Central memory CD8-positive, alpha-beta T cell (primary cell): ENCODE measurements at places on chromosomes 2 and 18.

DNA sequence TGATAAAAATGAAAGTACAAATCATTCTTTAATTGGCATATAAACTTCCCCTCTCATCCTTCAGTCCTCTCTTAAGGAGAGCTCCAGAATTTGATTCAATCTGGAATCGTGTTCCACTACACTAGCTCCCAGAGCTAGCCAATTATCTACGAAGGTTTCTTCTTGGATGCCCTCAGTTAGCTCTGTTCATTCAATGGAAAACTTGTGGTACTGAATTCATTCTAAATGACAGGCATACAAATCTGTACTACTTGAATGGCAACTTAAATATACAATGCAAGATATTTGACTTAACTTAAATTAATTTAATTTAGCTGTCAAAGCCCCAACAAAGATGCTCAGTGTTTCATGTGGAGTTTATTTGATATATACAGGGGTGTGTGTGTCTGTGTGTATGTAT lies 1474.2 kb upstream of the CELF4 start:
- no peak for DNase-seq

GRCh38 chr2:150643114-150643725 lies 155.8 kb upstream of the RND3 start:
- no peak for DNase-seq

GRCh38 chr2:170180031-170180566 lies 2.2 kb downstream of the MYO3B start:
- DNase-seq, result no peak

DNA sequence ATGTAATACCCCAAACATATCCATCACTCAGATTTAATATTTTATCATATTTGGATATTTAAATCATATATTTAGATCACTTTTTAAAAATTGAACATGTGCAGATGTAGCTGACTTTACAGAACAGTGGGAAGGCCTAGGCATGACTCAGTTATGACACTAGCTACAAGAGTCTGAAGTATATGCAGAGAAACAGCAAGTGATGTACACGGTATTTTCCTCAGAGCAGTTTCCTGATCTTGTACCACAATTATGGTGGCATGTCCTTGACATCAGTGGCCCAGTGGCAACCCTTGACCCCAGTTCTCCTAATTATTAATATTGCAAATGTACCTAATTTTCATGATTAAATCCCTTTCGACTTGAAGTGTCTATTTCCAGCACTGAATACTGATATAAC lies 28.2 kb downstream of the CDKL4 start:
- DNase-seq, result no peak

DNA sequence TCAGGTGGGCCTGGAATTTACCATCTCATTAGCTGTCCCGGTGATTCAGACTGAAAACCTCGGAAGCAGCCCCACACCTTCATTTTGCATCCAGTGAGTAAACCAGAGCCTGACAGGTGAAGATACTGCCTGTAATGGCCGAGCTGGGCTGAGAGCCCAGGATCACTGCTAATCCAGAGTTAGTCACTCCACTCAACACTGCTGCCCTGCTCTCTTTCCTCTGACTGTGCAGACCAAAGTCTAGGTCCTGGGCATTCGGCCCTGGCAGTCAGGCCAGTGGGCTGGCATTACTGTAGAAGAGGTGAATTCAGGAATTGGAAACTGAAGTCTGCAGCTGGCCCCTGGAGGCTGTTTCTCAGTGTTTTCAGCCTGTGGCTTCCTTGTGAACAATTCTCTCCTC lies 44.3 kb downstream of the TMEM17 start:
- no peak for DNase-seq

GRCh38 chr2:106053116-106053515 lies 141.0 kb downstream of the UXS1 start:
- peak; percentile 26 for DNase-seq

- DNase-seq, result no peak
Observed at GRCh38 chr2:44016282-44016681, 20.5 kb upstream of the LRPPRC start.

- DNase-seq, result no peak
Observed at GRCh38 chr2:16625759-16626158, 39.9 kb downstream of the CYRIA start.

GRCh38 chr2:181774685-181775084 lies 94.4 kb upstream of the NEUROD1 start:
- no peak for DNase-seq

- no peak for DNase-seq
Observed at GRCh38 chr2:29950481-29950880, 29.1 kb upstream of the ALK start.

- DNase-seq, result no peak
Observed at GRCh38 chr2:236535024-236535423, 34.6 kb upstream of the ACKR3 start.

GRCh38 chr2:30225131-30225762 lies 6.1 kb upstream of the LBH start:
- no peak for DNase-seq

DNA sequence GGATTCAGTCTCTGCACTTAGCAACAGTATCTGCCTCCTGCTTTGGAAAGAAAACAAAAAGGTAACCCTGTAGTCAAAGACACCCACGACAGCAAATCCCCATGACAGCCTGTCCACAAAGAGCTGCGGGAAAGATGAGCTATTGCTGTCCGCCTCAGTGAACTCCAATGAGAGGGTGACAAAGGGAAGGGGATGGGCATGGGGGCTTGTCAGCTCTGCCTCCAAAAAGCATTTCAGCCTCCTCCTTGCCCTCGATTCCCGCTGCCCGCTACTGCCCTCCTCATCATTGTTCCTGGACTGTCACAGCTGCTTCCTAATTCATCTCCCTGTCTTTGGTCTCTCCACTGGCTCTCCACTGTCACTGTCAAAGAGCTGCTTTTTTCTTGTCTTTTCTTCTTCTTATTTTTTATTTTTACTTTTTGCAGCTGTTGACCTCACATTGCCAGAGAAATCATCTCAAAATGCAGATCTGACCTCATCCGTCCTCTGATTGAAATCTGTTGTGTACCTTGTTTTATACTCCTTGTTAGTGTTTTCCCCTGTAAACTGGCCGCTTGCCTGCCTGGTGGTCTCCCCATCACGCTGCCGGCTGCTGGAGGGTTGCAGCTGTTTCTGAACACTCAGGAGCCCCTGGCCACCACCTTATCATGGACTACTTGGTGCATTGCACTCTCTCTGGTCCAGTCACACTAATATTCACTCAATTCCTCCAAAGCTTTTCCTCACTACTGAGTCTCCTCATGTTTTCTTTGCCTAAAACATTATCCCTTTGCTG lies 7.9 kb upstream of the E2F6 start:
- no peak for DNase-seq

- DNase-seq, result no peak
Observed at GRCh38 chr2:109264595-109265328, 135.8 kb downstream of the SH3RF3 start.

DNA sequence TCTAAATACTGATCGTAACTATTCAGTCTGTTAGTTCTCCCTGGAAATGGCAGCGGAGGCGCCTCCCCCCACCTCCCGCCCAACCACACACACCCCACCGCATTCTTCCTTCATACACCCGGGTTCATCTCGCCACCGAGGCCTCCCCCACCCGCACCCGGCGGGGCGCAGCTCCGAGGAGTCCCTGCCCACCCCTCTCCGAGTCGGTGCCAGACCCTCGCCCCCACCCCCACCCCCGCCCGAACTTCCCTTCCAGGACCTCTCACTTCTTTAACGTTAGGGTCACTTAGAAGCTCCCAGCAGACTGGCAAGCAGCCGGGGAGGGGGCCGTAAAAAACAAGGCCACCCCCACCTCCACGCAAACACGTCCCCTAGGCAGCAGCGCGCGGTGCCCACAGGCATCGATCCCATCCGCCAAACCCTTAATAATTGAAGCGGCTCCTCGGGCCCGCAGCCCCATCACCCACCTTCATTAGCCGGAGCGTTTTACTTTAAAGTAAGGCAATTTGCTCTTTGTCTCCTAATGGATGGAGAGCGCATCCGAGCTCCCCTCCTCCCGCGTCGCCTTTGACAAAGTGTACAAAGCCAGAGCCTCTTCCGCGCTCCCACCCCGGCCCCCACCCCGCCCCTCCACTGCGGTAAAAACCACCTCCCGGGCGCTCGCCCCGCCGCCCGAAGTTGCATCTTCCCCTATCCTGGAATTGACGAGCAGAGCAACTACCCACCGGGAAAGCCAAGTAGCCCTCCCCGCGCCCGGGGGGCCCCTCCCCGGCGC lies 624 bp downstream of the ZNF516 start:
- DNase-seq, result no peak

- DNase-seq, result no peak
Observed at GRCh38 chr18:23133860-23134779, 1.2 kb upstream of the CABLES1 start.

- DNase-seq, result no peak
Observed at GRCh38 chr2:190105554-190105953, 43.0 kb upstream of the MSTN start.

DNA sequence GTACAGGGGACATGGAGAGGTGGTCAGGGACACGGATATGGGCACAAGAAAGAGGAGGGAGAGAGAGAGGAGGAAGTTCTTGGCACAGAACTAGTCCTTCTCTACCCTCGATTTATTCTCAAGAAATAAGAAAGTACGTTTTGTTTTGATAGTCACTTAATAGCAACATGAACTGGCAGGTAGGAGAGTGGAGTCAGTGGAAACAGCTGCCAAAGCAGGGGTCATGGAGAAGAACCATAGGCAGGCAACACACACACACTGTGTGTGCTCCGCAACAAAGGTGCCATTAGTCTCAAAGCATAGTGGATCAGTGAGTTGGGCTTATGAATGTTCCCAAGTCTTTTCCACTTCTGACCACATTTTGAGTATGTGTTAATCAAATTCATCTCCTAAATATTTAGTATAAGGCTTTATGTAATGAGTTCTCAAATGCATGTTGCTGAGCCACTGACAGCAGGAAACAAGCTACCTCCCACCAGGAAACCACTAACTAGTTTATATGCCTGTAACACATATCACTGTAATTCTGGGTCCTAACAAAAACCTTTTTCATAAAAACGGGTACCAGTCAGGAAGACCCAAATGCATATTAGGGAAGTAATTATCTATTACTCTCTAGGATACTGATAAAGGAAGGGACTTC lies 41.1 kb downstream of the IWS1 start:
- DNase-seq, result no peak

- no peak for DNase-seq
Observed at GRCh38 chr2:225353579-225354085, 45.9 kb upstream of the NYAP2 start.
